ENCODE measurements at places on chromosomes 3 and 15.

DNA sequence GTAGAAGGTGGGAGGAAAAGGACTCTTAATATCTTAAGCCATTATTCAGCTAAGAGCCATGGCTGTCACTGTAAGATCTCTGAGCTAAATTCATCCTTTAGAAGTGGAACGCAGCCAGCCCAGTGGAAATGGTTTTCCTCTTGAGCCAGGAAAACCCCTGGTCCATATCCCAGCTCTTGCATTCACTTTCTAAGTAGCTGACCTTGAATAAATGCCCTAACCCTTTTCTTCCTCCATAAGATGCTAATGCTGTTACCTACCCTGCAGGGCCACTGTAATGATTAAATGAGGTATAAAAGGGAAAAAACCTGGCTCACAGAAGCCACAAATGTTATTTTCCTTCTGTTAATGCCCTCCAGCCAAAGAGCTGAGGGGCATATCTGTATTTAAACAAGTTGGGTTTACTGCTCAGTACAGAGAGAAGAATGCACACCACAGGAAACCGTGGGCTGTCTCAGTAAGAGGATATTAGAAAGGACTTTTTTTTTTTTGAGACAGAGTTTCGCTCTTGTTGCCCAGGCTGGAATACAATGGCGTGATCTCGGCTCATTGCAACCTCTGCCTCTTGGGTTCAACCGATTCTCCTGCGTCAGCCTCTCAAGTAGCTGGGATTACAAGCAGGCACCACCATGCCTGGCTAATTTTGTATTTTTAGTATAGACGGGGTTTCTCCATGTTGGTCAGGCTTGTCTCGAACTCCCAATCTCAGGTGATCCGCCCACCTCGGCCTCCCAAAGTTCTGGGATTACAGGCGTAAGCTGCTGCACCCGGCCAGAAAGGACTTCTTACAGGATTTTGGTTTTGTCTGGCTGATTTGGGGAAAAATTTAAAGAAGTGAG, 6.8 kb downstream of the UBL7 start:
- DNase-seq = no peak

DNA sequence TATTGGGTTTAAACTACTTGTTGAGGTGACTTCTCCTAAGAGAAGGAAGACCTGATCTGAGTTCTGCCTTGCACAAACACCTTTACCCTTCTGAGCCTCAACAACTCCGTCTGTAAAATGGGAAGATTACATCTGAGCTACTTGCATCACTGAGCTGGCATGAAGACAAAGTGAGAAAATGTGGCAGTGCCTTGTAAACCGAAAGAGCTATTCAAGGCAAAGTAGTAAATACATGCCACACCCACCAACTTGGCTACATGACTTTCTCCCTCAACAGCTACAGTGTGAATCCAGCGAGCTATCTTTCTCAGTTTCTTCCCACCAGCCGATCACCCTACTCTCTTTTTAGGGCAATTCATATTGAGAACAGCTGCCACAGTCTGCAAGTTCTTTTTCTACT, 148.3 kb downstream of the FOXB1 start:
- DNase-seq = no peak

DNA sequence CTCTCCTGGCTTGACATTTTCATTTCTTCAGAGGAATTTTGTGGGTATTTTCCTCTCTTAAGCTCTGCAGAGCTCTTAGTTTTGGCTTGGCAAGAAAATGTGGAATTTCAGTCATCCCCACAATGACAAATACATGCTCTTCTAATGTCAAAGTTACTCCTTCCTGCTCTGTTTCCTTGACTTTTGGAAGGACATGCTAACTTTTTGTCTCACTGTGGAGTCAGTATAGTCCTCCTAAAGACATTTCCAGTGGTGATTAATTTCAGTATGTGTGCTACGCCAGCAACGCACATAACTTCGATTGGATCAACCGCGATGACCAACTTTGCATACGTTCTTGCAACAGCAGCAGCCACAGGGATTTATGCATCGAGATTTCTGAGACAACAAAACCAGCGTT, 13.3 kb downstream of the EBLN2 start:
- no peak for DNase-seq

DNA sequence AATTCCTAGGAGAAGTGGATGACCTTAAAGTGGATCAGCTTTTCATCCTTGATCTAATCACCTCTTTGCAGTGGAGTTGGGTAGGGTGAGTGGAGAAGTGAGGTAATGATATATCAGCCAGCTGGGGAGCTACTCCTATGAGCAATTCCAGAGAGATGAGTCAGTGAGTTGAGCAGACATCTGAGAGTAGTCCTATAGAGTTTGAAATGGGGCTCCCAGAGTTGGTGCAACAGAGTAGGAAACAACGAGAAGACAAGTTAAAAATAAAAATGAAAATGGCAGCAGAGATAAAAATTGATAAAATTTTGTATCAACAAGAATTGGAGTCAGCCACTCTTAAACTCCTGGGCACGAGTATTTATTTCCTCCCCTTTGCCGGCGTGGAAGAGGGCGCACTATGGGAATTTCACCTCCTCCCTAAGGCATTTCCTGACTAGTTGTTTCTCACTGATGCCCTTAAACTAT, 150.8 kb upstream of the DPH6 start:
- DNase-seq = no peak

DNA sequence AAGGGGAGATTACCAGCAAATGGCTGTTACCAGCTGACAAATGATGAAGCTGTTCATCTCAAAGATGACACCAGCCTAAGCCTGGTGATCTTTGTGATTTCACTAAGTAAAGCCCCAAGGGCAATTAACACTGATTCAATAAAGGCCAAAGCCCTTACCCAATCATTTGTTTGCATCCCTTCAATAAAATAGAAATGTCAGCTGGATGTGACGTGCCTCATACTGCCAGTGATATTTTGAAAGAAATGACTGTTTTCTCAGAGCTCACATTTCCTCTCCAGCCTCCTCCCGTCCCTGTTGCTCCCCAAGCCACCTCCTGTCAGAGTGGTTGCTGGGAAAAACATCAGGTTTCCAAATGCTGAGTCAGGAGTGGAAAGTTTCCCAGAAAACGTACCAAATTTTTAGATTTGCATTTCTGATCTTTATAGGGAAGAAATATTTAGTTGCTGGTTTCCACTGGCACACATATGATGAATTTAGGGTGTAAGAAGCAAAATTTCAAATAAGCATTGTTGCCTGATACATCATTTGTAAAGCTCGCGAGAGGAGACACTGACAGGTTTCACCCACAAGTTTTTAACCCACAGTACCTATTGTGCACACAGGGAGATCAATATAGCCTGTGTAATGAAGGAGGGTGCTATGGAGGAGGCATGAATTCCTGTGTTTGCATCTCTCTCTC, 21.0 kb downstream of the C2CD4A start:
- DNase-seq = no peak

- no peak for DNase-seq
Observed at GRCh38 chr15:80099241-80099640, 39.8 kb downstream of the ZFAND6 start.

DNA sequence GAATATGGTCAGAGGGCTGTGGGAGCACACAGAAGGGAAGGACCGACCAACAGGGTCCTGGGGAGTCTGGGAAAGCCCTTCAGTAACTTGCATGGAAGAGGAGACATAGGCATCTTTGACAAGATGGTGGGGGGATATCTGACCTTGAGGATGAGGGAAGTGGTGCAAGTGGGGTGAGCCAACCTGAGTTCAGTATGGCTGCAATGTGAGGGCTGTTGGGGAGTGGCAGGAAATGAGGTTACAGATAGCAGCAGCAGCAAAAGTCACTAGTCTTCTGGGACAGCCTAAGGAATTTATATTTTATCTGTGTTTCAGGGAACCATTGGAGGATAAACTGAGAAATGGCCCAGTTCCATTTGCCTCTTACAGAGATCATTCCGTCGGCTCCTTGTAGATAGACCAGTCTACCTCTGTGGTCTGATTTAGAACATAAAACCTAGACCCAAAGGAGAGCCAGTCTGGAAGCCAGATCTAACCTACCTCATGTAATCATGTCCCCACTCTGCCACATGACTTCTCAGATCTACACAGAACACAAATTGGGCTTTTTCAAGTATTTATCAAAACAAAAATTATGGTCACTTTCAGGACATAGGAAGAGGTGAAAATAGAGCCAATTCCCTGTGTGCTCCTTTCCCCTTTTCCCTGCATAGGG, 75.6 kb downstream of the ST6GAL1 start:
- DNase-seq = no peak

DNA sequence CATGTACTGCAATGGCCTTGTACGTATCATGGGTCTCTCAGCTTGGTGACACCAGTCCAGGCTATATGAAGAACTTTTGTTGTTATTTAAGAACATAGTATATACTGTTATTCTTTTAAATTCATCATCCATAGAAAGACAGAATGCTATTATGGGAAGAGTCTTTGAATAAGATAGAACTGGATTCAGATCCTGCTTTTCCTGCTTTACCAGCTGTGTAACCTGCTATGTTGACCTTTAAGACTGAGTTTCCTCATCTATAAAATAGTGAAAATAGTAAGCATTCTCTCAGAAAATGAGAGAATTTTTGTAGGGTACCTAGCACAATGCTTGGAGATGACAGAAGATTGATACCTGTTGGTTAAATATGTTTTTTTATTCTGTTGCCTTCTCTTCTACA, 204.1 kb upstream of the TBL1XR1 start:
- DNase-seq = no peak

DNA sequence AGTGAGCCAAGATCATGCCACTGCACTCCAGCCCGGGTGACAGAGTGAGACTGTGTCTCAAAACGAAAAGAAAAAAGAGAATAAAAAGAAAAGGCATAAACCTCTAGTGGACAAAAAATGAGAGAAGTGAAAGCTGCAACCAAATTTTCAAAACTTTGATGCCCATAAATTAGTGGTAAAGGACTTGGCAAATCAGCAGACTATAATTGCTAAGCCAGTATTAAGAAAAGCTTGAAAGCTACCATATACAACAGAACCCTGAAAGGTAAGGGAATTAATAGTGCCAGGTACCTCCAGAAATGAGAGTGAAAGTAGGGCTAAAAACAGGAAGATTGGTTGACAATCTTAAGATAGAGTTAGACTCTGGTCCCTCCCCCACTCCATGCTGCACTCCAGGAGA, 32.9 kb upstream of the SLC22A13 start:
- no peak for DNase-seq

- no peak for DNase-seq
Observed at GRCh38 chr3:38139652-38140051, 1.2 kb downstream of the MYD88 start.

GRCh38 chr15:60972866-60973265, 256.2 kb downstream of the RORA start:
- no peak for DNase-seq

GRCh38 chr15:67062369-67062985, 2.9 kb upstream of the SMAD3 start:
- no peak for DNase-seq

DNA sequence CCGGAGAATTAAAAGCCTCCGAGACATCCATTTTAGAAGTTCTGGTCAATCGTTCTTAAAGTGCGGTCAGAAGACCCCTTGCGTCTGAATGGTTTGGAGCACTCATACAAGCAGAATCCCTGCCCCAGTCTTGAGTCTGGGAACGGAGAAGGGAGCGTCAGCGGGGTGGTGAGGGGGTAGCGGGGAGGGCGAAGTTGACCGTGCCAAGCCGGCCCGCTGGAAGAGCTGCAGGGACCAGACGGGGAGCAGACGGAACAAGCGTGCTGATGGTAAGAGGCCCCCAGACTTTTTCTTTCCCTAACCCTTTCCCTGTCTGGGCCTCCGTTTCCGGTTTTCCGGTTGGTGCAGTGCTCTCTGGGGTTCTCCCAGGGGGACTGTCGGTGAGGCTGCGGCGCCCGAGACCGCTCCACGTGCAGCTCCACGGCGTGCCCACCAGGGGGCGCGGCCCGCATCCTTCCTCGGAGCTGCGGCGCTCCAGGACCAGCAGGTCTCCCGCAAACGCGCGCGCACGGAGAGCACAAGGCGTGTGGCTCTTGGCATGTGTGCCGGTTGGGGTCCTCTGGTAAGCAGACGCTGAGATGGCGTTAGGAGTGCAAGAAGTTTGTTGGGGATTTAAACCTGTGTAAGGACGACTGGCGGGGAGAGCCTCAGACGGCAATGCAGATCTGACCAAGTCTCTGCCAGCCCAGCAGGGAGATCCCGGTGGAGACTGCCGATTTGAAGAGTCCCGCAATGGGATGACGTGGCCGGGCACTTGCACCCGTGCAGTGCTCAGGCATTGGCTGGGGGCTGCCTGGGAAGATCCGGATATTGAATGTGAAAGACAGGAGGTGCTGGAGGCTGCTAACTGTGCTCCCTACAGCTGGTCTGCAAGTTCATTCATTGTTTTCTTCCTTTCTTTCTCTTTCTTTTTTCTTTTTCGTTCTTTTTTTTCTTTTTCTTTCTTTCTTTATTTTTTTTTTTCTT, 19.2 kb upstream of the CORO2B start:
- DNase-seq = peak; percentile 78

- no peak for DNase-seq
Observed at GRCh38 chr15:59892985-59893384, 111.1 kb upstream of the FOXB1 start.

- DNase-seq = no peak
Observed at GRCh38 chr3:182399978-182400737, 393.1 kb upstream of the ATP11B start.

DNA sequence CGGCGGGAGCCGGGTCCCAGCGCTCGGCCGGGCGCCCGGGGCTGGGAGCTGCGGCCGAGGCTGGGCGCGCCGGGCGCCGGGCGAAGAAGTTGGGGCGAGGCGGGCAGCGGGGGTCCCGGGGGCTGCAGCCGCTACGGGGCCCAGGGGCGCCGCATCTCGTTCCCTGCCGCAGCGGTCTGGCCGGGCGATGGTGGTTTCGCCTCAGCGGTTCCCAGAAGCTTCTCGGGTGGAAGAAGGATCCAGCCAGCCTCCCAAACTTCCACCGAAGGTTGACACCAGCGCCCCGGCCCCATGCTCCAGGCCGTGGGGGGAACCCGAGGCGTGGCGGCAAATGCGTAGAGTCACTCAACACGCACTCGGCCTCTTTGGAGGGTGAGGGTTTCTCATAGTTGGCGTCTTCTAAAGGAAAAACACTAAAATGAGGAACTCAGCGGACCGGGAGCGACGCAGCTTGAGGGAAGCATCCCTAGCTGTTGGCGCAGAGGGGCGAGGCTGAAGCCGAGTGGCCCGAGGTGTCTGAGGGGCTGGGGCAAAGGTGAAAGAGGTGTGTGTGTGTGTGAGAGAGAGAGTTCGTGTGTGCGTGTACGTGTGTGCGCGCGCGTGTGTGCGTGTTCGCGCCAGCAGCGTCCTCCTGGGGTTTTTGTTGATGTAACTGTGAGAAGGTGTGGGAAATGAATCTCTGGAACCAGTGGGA, 940 bp downstream of the BOC start:
- DNase-seq = no peak

GRCh38 chr3:153165261-153165681, 3.2 kb downstream of the RAP2B start:
- no peak for DNase-seq

- DNase-seq = no peak
Observed at GRCh38 chr3:149975919-149976318, 5.2 kb upstream of the PFN2 start.

GRCh38 chr3:126342991-126343648, 14.1 kb downstream of the KLF15 start:
- no peak for DNase-seq
